ENCODE measurements at places on chromosomes 11 and 22. TPM values are rescaled to one million over a fixed set of nuclear protein-coding genes. Genes with fewer than 3 reads are reported as not detected.

The SYT9 gene
- total RNA-seq, result not detected

The SOX6 gene
- not detected for total RNA-seq

The CSF2RB gene
- total RNA-seq, result 3.0 TPM

The OR52E8 gene
- total RNA-seq, result not detected

The TTLL1 gene
- total RNA-seq, result 8.5 TPM

The MUC5AC gene
- total RNA-seq, result not detected

The PIWIL4 gene
- total RNA-seq, result 0.60 TPM

The APOL5 gene
- total RNA-seq, result not detected

The CHORDC1 gene
- 47.1 TPM for total RNA-seq

The STIM1 gene
- total RNA-seq, result 111 TPM

The DSCAML1 gene
- total RNA-seq, result 0.03 TPM

GRCh38 chr11:109804911-109805310, 288.3 kb upstream of the ZC3H12C start:
- DNase-seq, result no peak

- no peak for DNase-seq
Observed at GRCh38 chr22:28943501-28943879, 60.1 kb downstream of the ZNRF3 start.

DNA sequence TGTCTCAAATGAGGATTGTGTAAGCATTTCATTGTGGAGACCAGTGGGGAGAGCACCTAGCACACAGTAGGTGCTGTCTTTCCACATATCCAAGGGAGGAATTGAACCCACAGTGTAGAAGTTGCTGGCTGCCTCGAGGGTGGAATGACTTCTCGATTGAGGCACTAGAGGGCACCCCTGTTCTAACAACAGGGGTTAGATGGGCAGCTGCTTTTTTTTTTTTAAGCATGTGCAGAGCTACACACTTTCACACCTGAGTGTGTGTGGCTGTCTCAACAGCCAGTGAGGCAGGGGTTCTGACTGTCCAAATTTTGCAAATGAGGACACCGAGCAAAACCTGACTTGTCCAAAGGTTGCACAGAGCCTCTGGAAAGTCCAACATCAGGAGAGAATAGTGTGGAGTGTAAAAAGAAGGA, 118.2 kb upstream of the CRYBB3 start:
- DNase-seq, result peak; percentile 63

DNA sequence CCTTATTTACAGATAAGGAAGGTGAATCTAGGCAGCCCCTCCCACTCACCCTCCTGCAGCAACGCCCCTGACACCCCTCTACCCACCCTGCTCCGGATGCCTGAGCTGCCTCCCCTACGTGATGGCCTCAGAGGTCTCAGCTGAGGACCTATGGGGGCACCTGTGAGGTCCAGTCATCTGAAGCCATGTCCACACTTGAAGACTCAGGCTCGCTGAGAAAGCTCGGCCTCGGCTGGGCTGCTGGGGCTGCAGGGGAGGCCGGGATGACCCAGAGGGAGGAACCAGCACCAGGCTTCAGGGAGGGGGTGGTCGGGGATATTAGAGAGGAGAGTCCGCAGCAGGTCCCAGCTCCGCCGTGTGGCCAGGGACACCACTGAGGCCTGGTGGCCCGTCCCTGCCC, 92.8 kb downstream of the BRD1 start:
- DNase-seq, result peak; percentile 15

DNA sequence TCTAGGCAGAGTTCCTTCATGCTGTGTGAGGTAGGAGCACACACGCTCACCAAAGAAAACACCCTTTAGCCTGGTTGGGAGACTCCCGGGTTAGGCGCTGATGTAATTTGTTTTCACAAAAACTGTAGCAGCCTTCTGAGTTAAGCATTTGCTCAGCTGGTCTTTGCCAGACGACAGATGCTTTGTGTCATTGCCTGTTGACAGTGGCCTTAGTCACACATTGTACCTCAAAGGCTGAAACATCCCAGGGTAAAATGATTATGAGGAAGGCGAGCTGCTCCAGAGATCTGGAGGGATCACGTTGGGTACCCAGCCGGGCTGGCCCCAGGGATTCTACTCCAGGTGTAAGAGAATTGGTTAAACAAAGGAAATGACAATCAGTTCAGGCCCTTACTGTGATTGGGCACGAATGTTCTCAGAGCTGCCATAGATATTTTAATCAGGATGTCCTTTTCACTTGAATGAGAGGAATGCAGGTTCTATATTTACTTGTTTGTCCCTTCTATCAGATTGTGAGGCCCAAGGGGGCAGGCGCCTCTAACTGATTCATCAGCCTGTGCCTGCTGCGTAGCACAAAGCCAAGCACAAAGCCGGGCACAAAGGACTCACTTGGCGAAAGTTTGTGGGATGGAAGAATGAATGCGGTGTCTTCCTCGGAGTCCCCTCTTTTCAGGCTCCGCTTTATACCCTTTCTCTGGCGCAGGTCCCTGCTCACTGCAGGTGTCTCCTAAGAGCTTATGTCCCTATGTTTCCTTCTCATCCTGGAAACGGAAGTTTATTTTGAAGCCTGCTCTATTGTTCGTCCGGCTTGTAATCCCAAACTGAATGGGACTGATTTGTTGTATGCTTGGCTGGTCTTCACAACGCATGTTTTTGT, 47.1 kb downstream of the ADM start:
- DNase-seq, result no peak

DNA sequence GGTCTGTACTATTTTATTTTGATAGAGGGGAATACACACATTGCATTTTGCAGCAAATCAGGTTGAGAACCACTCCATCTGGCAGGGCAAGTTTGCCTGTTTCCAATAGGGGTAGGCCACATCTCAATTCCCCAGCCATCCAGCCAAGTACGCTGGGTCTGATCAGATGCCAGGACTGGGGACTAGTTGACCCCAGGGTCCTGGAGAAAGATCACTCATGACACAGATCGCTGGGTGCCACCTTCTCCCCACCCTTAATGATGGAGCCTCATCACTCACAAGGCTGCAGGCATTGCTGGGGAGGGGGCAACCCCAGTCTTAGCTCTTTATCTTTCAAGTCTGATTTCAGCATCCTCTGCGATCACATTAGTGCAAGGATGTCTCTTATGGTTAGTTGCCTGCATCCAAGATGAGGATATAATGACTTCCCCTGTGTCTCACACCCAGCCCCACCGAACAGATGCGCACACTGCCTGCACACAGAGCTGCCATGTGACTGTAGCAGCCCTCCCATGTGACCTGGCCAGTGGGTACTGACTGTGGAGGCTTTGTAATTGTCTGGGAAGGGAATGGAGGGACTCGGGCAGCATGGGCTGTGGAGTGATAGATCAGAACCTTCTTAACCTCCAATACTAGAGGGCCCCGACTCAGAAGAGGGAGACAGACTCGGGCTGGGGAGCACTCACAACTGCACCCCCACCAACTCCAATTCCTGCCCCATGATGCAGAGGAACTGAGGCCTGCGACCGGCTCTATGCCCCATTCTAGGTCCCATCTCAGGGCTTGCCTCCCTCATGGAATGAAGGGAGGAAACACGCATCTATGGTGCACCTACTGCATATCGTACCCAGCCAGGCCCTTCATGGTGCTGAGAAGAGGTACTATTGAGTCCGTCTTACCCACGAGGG, 155.8 kb downstream of the DSCAML1 start:
- no peak for DNase-seq

GRCh38 chr22:35850831-35851230, 133.2 kb downstream of the APOL5 start:
- no peak for DNase-seq

- DNase-seq, result no peak
Observed at GRCh38 chr22:24006207-24006913, 1.1 kb upstream of the GSTT4 start.

DNA sequence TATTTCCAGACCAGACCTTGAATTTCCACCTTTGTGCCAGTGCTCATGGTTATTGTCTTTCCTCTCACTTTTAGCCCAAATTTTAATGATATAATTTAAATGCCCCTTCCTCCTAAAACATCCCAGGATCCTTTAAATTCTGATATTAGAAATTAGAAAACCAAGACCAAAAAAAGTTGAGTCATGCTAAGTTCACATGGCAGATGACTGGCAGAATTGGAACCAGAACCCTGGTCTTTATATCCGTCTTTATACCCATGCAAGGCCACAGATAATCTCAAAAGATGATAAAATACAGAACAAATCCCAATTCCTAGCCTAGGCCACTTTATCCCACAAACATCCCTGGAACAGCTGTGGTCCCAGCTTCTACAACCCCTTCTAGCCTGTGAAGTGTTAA, 26.5 kb downstream of the ADORA2A start:
- no peak for DNase-seq

DNA sequence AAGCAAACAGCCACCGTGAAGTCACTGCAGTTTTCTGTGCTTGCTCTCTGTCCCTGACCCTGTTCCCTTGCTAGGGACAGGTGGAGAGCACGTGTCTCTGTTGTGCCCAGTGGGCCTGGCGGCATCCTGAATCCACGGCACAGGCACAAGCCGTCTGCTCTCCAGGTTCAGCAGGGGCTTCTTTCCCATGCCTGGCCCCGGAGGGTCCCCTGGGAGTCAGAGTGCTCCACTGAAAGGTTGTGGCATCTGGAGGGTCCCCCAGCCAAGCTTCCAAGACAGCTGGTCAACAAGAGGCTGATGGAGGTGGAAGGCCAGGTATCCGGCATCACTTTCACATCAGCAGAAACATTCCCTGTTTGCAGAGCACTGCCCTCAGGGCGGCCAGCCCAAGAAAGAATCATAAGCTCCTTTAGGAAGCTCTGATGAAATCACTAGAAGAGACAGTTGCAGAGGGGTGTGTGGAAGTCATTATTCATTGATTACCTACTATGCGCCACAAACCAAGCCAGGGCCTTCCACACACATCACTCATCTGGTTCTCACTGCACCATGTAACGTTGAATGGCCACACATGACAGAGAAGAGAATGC, 346.4 kb upstream of the B3GAT1 start:
- no peak for DNase-seq

GRCh38 chr11:18384157-18384641, 10.2 kb upstream of the LDHA start:
- no peak for DNase-seq

GRCh38 chr11:328012-328411, 7.4 kb upstream of the IFITM3 start:
- no peak for DNase-seq

GRCh38 chr22:43217285-43218030, 30.5 kb upstream of the TTLL12 start:
- DNase-seq, result no peak

DNA sequence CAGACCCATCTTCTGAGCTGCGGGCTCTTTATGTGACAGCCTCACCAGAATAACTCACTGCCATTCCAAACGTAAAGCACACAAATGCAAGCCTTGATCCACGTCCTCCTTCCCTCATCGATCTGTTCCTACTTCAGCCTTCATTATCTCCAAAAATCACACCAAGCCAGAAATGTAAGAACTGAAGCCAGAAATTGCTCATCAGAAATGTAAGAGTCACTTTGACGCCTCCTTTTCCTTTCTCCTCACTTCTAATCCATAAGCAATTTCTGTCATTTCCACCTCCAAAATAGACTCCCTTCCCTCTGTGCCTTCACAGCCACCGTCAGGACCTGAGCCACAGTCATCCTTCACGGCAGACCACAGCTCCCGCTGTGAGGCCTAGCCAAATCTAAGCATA, 387.3 kb upstream of the B3GAT1 start:
- DNase-seq, result no peak

DNA sequence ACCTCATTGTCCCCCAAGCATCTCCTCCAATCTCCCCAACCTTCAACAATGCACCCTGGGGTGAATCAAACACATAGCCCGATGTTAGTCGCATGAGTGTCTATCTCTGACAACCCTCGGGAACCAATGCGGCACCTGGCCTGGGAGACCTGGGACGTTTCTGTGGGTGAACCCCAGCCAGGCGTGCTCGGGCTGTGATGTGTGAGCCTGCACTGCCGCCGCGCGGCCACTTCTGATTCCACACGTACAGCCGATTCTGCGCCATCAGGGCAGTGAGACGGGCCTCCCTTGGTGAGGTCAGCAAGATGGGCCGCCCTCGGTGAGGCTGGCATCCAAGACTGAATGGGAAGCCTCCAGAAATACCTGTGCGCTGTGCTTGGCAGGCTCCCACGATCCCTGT, 5.2 kb upstream of the H19 start:
- DNase-seq, result no peak

GRCh38 chr22:42327462-42328129, 57.1 kb upstream of the TCF20 start:
- DNase-seq, result no peak

- no peak for DNase-seq
Observed at GRCh38 chr11:17604915-17605233, 57.8 kb downstream of the OTOG start.

DNA sequence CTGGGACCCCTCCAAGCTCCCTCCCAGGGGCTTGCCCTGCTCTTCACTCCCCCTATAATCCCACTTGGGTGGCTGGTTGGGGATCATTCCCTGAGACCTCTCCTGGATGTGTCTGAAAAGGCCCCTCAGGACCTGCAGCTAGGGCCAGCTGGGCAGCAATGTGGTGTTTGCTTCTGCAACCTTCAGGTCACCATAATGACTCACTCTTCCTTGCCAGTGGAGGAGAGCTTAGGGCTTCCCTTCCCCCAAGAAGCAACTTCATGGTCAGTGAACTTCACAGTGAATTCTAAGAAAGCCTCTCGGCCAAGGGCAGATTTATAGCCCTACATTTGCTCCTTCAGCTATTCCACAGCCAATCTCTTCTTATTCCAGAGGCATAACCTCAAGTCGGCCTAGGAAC, 45.1 kb upstream of the TSPAN18 start:
- DNase-seq, result no peak

GRCh38 chr11:77435972-77436371, 37.9 kb downstream of the PAK1 start:
- no peak for DNase-seq

DNA sequence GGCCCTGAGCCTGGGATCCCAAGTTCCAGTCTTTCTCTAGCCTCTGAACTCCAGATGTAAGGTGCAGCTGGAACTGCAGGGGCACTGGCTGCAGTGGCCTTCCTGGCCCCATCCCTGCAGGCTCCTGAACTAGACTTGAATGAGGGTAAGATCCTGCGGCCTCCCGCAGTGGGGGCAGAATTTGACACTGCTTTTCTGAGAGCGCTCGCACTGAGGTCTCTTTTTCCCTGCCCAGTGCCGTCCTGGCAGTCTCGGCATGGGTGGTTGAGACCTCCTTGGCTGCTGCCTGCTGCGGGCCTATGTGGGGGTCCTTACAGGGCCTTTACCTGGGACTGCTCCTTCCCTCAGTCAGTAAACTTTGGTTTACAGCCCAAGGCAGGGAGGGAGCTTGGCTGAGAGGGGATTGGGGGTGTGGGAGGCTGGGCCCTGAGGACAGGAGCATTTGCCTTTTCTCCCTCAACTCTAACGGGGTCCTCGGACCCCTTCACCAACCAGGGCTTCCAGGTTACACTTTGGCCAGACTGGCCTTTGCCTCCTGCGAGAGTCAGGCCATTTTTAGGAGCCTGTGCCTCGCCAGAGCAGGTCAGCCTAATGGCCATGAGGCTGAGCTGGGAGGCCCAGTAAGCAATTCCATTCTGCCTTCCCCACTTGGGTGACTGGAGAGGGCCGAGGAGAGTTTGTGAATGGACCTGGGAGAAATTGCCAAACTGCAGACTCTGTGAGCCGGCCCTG, 35.4 kb downstream of the FAM83F start:
- no peak for DNase-seq

DNA sequence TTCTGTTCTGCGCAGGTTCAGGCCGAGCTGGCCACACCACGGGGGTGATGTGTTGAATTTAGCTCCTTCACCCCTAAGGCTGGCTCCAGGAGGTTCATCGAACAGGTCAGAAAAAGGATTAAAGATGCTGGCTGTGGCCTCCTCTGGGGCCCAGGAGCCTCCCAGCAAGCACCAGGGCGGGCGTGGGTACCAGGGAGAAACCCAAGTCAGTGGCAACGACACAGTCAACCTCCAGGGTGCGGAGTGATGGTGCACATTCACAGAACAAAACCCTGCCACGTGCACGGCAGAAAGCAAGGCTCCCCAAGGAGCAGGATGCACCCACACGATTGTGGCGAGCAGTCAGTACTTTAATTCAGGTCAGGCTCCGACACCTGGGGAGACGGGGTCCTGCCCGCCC, 10.8 kb downstream of the C11orf24 start:
- no peak for DNase-seq

All from activated CD4-positive, alpha-beta memory T cell treated with anti-CD3 and anti-CD28 coated beads, Interleukin-2, amount 10 ng/mL, durations not matched to agents 7 days and 5 days (primary cell).